ENCODE measurements at places on chromosomes 6 and 20.
A peak's percentile ranks its signal among the peaks of the same experiment; 100 is the strongest.

DNA sequence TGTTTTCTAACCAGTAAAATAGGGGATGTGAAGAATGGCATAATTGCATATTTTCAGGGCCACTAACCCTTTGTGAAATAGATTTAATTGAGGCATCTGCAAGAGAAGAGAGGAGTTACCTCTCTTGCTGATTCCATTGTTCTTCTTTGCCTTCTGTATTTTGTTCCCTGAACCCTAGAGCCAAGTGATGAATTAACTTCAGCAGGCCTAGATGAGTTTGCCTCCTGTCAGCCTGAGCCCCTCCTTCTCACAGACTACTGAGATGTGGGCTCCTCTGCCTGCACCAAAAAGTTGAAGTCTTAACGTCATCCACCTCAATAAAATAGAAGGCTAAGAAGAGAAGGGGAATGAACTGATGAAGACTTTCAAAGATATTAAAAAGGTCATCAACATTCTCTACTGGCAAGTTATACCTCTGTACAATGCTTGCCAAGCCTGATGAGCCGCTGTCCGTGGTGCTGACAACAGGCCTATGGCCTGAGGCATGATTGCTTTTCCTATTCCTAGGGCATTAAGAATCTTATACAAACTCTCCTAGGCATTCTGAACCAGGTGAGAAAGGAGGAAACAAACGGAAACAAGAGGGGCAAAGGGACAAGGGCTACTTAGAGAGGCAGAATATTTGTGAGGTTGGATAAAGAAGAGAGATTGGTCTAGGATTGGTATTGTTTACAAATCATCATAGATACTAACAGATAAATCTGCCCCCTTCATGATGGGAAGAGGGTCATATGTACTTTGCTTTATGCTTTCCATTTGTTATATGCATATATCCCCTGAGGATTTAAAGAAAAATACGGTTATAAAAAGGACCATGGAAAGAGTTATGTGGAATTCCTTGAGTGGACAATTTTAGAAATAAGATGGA lies 46.8 kb downstream of the CD24 start:
- DNase-seq = no peak

DNA sequence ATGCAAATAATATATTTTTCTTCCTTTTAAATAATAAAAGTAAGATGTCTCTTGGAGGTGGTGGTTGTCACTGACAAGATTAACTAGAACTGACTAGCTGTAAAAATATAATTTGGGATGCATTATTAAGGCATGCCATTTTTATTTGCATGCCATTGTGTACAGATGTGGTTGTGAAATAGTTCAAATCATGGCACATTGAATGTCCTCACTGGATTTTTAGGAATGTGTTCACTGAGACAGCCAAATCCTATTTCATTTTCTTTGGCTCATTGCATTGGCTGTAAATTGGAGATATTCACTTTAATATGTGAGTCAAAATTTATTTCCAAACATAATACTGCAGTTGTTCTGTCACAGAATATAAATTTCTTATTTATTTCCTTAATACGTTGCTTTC lies 62.3 kb downstream of the ESR1 start:
- DNase-seq = no peak

- DNase-seq = no peak
Measured at GRCh38 chr20:21315138-21315537, 12.0 kb downstream of the XRN2 start.

GRCh38 chr6:145814035-145814500 lies 527 bp downstream of the FBXO30 start:
- peak; percentile 31 for DNase-seq

- no peak for DNase-seq
Measured at GRCh38 chr6:131586543-131586942, 13.5 kb downstream of the ARG1 start.

DNA sequence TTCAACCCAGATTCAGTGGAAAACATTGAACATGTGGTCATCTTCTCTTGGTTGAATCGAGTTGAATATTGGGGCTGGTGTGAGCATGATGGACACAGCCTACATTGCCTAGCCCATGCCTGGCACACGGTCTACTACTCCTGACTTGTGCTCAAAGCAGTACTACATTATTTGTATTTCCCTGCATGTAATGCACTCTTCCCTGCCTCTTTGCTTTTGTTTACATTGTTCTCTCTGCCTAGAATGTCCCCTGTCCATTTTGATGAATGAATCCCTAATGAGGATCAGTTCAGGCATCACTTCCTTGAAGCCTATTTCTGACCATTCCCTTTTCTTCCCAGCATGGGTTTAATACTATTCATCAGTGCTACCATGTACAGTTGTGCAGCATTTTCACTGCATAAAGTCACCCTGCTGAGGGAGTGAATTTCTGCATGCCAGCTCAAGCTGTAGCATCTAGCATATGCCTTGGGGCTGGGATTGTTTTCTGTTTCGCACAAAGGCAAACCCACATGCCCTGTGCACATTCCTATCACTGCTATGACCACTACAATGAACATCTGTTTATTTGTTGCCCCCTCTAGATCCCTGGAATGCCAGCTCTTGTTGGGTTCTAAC lies 75.3 kb upstream of the CCN6 start:
- no peak for DNase-seq

DNA sequence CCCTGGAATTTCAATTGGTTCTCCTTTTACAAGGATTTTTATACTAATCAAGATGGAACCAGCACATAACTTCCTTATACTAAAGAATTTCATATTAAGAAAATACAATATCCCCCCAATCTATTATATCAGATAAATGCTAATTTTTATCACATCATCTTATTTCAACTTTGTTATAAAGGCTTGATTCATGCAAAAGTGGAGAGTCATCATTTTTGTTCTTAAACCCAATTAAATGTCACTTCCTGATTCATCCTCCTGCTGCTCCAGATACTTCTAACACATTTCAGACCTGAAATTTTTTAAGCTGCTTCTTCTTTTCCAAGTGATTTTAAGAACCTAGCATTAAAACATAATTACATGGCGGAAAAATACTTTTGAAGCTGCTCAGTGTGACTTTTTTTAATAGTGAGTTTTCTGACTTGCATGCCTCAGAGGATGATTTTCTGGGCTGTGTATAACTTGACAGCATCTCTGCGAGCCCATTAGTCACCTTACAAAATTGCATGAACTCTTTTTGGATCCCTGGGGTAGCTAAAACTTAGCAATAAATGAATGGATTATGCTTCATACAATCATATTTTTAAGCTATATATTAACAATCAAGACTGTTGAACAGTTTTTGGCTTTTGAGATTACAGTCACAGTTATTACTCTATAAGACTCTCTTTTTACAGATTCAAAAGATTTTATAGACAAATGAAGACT lies 134.1 kb downstream of the ELOVL4 start:
- no peak for DNase-seq

- DNase-seq = no peak
Measured at GRCh38 chr20:1371202-1371782, 21.6 kb downstream of the FKBP1A start.

DNA sequence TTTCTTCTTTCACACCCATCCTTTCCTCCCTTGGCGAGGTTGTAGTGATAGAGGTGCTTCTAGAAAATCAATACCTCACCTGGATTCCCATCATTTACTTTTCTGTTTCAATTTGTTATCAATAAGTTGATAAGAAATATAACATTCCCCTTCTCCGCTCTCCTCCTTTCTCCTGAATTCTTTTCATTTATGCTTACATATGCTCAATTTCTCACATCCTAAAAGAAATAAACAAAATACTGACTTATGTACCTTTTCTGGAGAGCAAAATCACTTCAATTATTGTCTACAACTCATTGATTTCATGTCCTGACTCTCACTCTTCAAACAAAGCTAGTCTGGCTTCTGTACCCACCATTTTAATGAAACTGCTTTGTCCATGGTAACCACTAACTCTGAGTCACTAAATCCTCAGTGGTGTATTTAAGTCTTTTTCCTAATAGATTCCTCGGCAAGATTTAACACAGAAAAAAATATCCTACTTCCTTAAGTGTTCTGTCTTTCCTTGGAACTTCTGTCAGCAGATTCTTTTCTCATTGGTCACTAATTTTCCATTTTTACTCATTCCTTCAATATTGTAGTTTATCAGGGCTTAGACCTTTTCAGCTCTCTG lies 289.6 kb downstream of the RFPL4B start:
- no peak for DNase-seq

DNA sequence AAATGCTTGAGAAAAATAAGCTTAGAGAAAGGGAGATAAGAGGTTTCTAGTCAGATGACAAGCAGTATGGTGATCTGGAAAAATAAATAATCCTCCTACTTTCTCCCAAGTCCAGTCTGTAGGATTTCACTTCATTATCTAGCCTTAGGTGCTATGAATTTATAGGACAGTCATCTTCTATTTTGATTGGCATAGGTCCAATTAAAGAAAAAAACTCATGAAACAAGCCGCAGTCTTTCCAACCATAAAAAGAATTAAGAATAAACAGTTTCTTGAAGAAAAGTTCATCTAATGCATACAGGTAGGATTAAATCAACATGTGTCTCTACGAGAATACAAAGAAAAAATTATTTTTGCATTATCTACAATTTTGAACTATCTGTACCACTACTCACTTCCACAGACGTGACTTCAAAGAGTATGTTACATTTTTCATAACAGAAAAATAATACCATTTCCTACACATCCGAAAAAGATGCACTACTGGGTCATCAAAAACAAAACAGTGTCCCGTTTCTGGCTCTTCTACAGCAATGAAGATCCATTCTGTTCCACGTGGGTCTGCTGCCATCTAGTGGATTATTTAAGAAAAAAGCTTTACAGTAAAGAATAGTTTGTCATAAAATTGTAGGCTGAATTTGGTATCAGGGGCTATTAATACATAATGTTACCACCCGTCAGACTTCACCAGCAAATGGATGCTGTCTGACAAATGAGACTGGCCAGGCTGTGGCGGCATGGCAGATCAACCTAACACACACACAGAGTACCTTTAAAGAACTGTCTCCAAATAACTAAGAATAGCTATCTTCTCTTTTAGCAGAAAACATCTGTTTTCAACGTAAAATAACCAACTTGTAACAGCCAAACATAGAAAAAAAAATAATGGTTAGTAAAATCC lies 28.9 kb downstream of the STX7 start:
- DNase-seq = peak; percentile 43

GRCh38 chr6:167497428-167498056 lies 172.7 kb downstream of the TTLL2 start:
- no peak for DNase-seq

GRCh38 chr6:131787079-131787478 lies 20.7 kb upstream of the ENPP1 start:
- DNase-seq = no peak

GRCh38 chr6:22249711-22250350 lies 47.0 kb downstream of the PRL start:
- DNase-seq = no peak

GRCh38 chr6:127841811-127842210 lies 59.0 kb downstream of the THEMIS start:
- no peak for DNase-seq

DNA sequence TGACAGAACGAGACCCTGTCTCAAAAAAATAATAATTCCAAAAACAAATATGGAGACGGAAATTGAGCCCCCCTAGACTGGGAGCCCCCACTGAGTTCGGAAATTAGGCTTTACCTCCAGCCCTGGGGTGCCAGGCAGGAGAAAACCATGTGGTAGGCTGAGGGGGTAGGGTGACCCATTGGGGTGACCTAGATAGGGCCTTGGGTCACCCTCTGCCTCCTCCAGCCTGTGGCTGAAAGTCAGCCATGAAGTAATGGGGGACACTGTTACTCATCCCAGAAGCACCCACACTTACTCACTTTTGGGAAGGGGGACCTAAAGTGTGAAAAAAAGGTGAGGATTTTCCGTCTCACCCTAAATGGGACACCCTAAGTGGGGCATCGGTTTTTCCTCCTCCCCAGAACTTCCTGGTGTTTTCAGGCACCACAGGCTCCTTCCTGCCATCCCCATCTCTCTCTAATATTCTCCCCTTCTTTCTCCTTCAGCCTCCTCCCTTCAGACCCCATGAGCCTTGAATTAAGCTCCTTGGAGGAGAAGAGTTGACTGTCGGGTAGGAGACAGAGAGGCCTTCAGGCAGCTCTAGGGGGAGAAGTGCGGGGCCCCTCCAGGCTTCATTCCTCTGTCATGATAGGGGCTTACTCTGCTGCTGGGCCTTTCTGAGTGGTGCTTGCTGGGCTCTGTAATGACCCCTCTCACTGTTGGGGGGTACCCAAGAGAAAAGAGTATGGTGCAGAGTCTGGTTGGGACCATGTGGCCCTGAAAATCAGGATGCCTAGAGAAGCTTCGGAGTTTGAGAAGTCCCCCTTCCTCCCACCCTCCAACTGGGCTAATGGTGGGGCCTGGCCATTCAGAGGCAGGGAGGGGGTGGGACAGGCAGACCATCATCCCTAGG lies 2.4 kb downstream of the LTB start:
- no peak for DNase-seq

DNA sequence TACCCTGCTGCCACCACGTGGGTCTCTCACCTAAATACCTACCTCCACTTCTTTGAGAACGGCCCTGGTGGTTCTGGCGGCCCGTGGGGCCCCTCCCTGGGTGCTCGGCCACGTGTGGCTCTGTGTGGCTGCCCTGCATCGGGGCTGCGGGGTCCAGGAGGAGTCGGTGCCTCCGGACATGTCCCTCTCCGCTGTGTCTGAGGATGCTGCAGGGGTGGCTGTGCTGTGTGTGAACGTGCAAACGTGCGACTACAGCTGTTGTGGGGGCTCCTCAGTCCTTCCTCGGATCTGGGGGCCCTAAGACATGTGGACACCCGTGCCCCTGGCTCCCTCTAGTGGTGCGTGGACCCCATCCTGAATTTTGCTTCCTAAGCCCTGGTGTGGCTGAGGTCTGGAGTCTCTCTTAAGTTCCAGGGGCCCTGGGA lies 691.8 kb downstream of the QKI start:
- DNase-seq = no peak

GRCh38 chr6:107274288-107274687 lies 159.0 kb upstream of the BEND3 start:
- DNase-seq = no peak

GRCh38 chr6:124010574-124010973 lies 206.9 kb downstream of the NKAIN2 start:
- DNase-seq = no peak

DNA sequence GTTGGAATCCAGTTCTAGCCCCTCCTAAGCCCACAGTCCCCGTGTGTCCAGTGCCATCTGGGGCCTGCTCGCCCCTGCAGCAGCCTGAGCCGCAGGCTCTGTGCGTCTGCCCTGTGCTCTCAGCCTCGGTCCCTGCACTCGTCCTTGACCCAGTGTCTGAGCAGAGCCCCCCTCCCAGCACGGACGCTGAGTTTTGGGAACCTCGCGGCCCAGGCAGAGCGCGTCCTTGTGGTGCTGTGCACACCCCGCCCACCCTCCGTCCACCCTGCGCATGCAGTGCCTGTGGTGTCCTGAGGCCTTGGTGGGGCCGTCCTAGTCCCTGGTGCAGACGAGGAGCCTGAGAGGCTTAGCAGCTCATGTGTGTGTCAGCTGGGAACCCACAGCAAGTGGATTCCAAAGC lies 31.6 kb downstream of the OSBPL2 start:
- DNase-seq = peak; percentile 86

GRCh38 chr6:105106260-105106659 lies 73.6 kb downstream of the POPDC3 start:
- DNase-seq = no peak
